ENCODE measurements at places on chromosomes 7 and 10. TPM values are rescaled to one million over a fixed set of nuclear protein-coding genes. Genes with fewer than 3 reads are reported as not detected.

DNA sequence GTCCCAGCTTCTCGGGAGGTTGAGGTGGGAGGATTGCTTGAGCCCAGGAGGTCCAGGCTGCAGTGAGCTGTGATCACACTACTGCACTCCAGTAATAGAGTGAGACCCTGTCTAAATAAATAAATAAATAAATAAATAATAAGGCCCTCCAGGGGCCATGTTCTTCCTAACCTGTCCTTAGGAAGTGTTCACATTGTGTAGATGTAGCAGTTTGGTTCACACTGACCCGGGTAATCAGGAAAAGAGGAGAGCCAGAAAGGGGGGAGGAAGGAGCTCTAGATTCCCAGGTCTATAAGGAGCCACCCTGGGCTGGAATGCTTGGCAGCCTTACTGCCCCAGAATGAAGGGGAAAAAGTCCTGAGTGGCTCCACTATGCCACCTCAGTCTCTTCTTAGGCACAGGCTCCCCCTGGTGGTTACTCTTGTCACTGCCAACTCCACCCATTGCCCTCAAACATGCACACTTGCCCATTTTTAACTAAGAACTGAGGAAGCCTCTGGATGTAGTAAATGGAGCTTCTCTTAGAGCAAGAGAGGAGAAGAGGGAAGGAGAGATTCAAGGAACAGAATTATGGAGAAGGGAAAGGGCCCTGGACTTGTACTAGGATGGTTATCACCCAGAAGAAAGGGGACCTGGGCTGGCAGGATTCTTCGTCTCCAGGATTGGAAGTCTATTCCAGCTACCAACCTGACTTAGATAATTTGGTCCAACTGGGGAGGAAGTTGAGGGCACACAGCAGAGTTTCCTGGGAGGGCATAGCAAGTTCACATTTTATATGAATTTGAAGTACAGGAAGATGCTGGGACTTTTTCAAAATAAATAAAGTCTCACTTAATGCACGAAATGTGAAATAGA, 7.8 kb downstream of the HPS6 start:
- no peak for DNase-seq

DNA sequence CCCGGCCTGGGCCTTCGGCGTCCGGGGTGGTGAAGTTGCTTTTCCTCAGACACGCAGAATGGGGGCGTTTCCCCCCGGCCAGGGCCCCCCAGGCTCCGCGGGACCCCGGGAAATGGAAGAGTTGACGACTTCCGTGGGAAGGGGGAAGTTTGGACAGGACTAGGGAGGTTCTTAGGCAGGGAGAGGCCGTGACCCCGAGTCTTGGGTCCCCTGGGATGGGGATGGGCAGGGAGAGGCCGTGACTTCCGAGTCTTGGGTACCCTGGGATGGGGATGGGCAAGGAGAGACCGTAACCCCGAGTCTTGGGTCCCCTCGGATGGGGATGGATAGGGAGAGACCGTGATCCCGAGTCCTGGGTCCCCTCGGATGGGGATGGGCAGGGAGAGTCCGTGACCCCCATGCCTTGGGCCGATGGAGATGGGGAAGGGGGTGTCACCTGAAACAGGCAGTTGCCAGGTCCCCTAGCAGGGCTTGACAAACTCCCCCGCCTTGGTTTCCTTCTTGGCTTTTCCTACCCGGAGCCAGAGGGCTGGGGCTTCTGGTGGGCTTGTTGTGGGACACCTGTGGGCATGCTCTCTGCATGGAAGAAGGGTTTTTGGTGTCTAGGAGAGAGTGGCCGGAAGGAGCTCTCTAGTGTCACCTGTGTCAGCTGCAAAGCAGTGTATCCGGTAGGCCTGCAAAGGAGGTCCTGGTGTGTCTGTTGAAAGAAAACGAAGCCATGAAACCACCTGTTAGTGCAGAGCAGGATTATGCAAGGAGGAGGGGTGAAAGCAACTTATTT, 1.1 kb downstream of the TRRAP start:
- DNase-seq: no peak

GRCh38 chr10:103232772-103233488, 12.8 kb upstream of the RPEL1 start:
- no peak for DNase-seq

PPP1R17 gene
- not detected for total RNA-seq
